HCT116 (cell line): ENCODE measurements at places on chromosomes 4 and X. TPM values are rescaled to one million over a fixed set of nuclear protein-coding genes. Genes with fewer than 3 reads are reported as not detected.

FHIP1A gene
- 14.8 TPM for total RNA-seq

GRCh38 chr4:26992657-26993361 is 132.2 kb downstream of the STIM2 start:
- no peak for DNase-seq

SCML2 gene
- 5.2 TPM for total RNA-seq

DNA sequence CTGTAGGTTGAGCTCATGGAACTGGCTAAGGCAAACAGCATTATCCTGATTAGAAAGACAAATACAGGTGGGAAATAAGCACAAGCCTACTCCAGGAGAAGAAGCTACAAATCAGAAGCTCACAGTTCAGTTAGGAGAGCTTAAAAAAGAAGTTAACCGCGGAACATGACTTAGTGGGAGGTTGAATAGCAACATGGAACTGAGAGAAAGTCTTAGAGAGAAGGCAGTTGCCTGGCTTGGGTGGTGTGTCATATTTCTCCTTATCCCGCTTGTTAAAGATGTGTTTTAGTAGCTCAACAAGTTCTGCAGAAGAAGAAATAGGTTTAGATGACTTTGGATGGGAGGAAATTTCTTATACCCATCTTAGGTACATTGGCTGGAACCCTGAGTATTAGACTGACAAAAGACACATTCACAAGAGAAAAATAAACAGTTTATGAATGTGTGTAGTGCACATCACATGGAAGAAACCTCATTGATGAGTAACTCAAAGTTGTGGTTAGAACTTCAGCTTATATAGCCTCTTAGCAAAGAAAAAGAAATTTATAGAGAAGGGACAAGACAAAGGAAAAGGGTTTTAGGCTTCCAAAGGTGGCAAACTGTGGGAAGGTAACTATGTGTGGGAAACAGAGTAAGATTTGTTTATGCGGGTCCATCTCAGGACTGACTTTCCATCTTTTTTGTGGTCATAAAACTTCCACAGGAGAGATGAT is 37.4 kb upstream of the RXFP1 start:
- DNase-seq: no peak

DNA sequence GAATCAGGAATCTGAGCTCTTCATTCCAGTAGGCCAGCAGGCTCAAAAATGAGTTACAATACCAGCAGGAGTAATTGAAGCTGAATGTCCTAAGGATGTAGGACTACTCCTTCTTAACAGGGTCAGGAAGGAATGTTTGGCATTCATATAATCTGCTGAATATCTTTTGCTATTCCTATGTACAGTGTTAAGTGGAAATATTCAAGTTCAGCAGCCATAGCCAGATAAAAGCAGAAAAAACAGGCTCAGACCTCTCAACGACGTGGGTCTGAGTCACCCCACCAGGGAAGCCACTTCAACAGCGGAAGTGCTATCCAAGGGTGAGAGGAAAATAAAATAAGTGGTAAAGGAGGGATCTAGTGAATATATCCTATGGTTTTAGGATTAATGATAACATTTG is 577.0 kb downstream of the SPOCK3 start:
- no peak for DNase-seq

PUDP gene
- 20.3 TPM for total RNA-seq

GRCh38 chr4:165106518-165106917 is 6.1 kb downstream of the TMEM192 start:
- DNase-seq: no peak

GRCh38 chr4:118942465-118942864 is 53.8 kb downstream of the SYNPO2 start:
- no peak for DNase-seq
